ENCODE measurements at places on chromosomes 12 and 14.

GRCh38 chr14:23301969-23302289 is 730 bp downstream of the PPP1R3E start:
- DNase-seq: no peak

DNA sequence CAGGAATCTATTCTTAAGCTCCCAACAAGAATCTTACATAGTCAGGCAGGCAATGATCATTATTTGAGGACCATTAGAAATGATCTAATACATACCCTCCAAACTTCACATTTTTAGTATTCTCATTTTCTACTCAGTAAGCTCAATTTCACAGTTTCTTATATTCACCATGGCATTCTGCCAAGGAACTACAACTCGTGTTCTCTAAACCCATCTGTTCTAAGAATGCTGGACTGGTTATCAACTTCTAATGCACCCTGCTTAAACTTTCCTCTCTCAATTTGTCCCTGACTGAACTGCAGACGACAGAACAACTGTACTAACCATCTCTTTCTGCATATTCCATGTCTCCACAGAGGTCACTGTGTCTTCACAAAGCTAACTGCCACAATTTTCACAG is 58.6 kb downstream of the GXYLT1 start:
- peak; percentile 66 for DNase-seq

- DNase-seq: no peak
These were observed 2.7 kb downstream of the PCNX1 start for GRCh38 chr14:70909733-70910614.

DNA sequence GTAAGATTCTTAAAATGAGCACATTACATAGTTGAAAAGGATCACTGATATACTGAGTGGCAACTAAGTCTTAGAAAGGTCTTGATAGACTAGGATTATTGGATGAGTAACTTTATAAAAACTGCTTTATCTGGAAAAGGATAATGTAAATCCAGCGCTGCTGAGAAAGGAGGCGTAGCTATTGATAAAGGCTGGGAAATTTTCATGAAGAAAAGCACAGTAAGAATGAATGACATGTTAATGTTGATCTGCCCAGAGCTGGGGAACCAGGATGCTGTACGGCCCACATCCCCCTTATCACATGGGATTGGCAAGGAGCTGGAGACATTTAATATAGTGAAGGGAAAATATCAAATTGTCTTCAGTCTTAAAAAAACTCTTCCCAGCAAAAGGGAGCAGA is 174.0 kb downstream of the APAF1 start:
- DNase-seq: no peak

GRCh38 chr12:53300187-53300586 is 692 bp downstream of the MYG1 start:
- DNase-seq: peak; percentile 69

DNA sequence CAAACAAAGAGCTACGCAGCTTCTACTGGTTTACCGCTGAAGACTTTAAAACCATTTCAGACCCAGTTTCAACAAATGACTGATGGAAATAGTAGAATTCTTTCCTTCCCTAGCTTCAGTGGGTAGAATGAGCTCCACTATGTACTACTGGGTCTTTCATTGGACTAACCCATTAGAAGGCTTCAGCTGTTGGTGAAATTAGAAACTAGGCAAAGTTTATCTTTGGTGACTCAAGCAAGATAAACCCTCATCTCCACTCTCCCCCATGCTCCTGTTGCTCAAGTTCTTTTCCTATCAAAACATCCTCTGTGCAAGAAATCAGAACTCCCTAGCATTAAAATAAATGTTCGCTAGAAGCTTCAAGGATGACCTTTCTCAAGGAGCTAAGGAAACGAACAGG is 159.2 kb downstream of the PAWR start:
- DNase-seq: no peak

DNA sequence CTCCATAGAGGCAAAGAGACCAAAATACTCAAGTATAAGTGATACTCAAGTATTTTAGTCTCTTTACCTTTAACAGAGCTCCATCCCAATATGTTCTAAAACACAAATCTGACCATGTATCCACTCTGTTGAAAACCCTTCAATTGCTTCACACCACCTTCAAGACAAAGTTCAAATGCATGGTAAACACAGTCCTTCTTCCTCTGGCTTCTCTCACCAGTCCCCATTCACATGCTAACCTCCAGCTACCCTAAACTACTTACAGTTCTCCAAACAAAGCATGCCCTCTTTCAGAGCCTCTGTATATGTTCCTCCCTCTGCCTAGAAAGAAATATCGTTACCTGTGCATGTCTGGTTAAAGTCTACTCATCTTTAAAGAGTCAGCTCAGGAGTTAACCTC is 100.2 kb downstream of the NUMB start:
- no peak for DNase-seq

DNA sequence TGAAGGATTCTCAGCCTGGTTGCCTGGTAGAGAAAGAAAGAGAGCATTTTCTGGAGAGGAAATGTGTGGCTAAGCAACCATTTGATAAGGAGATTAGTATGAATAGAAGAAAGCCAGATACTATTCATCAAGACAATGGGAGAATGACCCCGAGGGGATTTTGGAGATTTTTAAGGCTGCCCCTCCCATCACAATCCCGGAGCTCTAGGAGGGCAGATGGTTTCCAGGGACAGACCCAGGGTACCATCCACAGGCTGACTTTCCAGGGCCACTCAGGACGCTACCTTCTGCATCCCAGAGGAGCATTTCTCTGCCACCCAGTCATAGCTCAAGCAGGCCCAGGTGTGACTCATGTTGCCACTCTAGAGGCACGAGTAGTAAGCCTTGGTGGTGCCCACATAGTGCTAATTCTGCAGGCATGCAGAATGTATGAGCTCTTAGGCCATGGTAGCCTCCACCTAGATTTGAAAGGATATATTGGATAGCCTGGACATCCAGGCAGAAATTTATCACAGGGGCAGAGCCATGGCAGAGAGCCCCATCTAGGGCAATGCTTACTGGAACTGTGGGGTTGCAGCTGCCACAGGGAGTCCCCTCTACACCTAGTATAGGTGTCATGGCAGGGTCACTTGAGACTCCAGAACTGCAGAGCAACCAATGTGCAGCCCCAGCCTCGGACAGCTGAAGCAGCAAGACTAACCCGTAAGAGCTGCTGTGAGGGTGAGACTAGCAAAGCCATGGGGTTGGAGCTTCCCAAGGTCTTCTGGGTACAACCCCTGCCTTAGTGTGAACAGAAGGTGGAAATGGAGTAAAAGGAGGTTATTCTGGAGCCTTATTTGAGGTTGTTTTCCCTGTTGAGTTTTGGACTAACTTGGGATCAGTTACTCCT is 366.0 kb downstream of the ZFP36L1 start:
- no peak for DNase-seq

Data from cardiac fibroblast (primary cell).